ENCODE measurements at places on chromosomes 7 and 10.
A peak's percentile ranks its signal among the peaks of the same experiment; 100 is the strongest.

DNA sequence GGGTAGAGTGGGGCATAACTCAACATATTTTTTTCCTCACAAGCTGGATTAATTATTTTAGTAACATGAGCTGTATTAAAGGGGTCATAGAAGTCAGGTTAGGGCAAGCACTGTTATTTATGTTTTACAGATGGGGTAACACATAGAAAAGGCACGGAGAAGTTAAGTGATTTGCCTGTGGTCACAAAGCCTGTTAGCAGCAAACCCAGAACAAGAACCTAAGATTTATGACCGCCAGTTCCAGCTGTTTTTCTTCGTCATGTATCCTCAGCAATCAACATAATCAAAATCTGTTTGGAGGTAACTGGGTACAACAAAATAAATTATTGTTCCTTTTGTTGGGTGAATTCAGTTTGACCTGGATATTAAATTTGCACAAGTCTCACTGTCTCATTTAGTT lies 57.2 kb upstream of the BET1 start:
- no peak for DNase-seq

GRCh38 chr7:64630496-64630895 lies 35.4 kb upstream of the ZNF107 start:
- DNase-seq, result no peak

DNA sequence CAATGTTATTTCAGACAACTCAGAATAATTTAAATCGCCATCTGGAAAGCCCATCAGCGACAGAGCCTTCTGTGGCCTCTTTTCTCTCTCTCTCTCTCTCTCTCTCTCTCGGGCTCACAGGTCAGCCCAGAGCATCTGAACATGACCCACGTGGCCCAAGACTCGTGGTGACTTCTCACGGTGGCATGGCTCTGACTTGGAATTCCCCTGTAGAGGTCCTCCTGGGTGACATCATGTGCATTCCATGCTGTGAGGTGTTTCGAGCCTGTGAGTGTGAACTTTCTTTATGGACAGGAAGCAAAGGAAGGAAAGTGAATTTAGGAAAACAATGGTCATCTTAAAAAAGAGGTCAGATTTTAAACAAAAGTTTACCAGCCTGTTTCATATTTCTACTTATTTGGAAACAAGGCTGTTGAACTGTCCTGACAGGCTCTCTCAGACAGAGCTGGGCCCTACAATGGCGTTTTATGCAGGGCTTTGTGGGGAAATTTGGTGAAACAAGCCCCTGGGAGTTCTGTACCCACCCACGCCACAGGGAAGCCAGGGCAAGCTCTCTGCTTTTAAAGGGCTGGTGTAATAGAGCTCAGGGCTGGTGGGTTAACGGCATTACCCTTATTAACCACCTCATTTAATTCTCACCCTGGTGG lies 359.7 kb upstream of the ZNF32 start:
- no peak for DNase-seq

GRCh38 chr10:7485799-7486198 lies 75.0 kb upstream of the SFMBT2 start:
- no peak for DNase-seq

GRCh38 chr10:48369501-48369900 lies 63.0 kb downstream of the MAPK8 start:
- no peak for DNase-seq

GRCh38 chr7:100584683-100585510 lies 1.0 kb downstream of the LRCH4 start:
- no peak for DNase-seq

DNA sequence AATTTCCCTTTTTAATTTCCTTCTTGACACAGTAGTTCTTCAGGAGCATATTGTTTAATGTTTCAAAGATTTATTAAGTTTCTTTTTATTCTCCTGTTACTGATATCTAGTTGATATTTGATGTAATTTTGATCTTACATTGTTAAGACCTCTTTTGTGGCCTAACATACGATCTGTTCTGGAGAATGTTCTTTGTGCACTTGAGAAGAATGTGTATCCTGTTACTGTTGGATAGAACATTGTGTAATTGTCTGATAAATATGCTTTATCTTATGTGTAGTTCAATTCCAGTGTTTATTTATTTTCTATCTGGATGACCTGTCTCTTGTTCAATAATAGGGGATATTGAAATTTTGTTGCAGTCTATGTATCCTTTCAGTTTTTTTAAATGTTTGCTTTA lies 106.7 kb downstream of the ITGB1 start:
- no peak for DNase-seq

DNA sequence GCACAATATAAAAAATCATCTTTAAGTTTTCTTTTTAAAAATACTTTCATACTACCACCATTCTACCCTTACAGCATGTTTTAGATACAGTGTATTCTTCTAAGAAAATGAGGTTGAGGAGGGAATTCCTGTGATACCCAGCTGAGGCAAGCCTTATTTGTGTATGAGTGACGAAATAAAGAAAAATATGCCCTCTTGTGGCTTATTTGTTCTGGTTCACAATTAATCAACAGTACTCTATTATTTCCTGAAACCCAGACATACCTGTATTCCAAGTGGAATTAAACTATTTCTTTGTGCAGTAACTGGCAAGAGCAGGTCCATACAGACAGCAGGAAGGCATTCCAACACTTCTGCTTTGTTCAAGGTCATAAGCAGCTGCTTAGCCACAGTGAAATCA lies 4.5 kb upstream of the SEMA3D start:
- DNase-seq, result no peak

- DNase-seq, result no peak
Observed at GRCh38 chr7:15407910-15408309, 153.9 kb downstream of the AGMO start.

DNA sequence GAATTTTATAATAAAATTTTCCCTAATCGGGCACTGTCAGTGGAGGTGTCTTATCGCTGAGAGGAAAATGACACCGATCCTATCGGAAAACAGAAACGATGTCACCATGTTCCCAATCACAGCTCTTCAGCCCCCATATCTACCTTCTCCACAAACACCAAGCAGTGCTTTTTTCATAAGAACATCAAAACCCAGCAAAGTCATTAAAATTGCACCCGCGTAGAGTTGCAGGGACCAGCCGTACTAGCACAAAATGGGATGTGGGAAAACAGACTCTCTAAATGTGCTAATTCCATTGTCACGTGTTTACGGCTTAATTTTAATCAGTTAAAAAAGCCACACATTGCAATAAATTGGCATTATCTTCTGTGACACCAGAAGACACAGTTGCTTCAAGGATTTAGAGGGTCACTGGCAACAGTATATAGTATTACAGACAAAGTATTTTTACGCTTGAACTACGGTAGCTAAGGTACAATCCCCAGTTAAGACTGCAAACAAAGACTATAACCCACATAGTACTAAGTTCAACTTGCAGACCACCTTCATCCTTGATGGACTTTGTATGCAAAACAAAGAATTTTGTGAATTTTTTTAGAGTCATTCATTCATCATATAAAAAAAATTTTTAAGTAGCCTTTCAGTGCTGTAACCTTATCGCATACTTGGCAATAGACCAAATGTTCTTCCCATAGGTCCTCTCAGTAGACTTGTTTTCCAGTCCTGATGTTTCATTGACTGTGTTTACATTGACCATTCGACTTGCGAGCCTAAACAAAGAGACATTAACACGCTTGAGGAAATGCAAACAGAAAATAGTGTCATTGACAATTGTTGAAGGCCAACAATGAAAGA lies 116.0 kb downstream of the VTI1A start:
- no peak for DNase-seq

DNA sequence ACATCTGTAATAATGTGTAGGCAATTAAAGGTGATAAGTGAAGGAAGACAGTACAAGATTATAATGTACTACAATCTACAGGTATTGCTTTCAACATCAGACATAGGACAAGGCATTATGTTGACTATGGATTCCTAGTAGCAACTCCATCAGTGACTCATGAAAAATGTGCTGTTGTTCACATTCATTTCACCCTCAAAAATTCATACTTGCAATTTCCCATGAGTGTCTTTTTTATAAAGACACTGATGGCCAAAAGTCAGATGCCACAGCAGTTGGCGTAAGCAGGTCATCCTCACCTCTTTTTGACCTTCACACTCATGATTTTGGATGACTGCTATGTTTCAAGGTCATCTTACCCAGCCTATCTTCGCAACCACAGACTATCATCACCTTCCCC lies 100.0 kb upstream of the AMPH start:
- DNase-seq, result no peak

- no peak for DNase-seq
Observed at GRCh38 chr7:93147363-93147762, 822 bp downstream of the SAMD9L start.

GRCh38 chr7:85823396-85824080 lies 636.7 kb upstream of the SEMA3D start:
- no peak for DNase-seq

GRCh38 chr7:139645572-139646523 lies 122.4 kb downstream of the CLEC2L start:
- peak; percentile 10 for DNase-seq

DNA sequence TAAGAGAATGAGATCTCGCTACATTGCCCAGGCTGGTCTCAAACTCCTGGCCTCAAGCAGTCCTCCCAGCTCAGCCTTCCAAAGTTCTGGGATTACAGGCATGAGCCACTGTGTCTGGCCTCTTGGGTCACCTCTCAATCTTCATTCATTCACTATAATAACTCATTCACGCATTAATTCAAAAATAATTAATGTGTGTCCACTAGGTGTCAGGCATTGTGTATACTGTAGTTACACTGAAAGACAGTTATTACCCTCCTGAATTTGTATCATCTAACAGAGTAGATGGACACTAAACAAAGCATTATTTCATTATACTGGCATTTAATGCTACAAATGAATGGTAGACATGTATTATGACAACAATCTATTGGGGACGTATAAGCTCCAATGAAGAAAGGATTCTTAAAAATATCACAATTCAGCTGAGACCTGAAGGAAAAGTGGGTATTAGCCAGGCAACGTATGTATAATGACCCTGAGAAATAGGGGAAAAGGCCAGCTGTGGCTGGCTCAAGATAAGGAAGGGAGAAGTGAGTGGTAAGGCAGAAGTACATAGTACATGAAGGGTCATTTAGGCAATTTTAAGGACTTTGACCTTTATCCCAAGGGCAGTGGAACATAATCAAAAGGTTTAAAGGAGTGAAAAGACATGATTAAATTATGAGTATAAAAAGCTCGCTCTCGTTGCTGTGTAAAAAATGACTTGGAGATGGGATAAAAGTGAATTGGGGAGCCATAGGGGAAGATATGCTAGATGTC lies 150.7 kb downstream of the BTAF1 start:
- no peak for DNase-seq

DNA sequence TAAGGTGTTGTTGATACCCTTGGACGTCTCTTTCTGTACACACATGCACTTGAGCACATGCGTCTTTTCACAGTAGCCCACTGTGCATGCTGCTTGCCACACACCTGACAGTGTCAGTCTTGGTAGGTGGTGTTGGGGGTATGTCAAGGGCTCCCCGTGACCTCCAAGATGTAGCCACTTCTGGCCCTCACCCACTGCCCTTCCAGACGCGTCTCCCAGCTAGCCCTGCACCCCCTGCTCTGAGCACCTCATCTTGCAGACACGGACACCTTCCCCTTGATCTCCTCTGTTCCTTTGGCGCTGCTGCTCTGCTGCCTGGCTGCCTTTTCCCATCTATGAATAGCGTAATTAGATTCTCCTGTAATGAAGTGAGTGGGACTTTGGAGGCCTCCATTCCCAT lies 75.2 kb upstream of the TNS3 start:
- DNase-seq, result no peak

GRCh38 chr10:117603726-117604125 lies 61.2 kb downstream of the EMX2 start:
- no peak for DNase-seq

- DNase-seq, result no peak
Observed at GRCh38 chr10:124886195-124886594, 55.7 kb upstream of the ZRANB1 start.

GRCh38 chr10:12542133-12542670 lies 192.9 kb downstream of the CAMK1D start:
- DNase-seq, result no peak

- DNase-seq, result no peak
Observed at GRCh38 chr7:142391191-142391992, 133.5 kb upstream of the PRSS58 start.

GRCh38 chr7:95470452-95470851 lies 15.3 kb upstream of the ASB4 start:
- DNase-seq, result peak; percentile 51

GRCh38 chr10:119455609-119456434 lies 86.7 kb downstream of the RGS10 start:
- no peak for DNase-seq

DNA sequence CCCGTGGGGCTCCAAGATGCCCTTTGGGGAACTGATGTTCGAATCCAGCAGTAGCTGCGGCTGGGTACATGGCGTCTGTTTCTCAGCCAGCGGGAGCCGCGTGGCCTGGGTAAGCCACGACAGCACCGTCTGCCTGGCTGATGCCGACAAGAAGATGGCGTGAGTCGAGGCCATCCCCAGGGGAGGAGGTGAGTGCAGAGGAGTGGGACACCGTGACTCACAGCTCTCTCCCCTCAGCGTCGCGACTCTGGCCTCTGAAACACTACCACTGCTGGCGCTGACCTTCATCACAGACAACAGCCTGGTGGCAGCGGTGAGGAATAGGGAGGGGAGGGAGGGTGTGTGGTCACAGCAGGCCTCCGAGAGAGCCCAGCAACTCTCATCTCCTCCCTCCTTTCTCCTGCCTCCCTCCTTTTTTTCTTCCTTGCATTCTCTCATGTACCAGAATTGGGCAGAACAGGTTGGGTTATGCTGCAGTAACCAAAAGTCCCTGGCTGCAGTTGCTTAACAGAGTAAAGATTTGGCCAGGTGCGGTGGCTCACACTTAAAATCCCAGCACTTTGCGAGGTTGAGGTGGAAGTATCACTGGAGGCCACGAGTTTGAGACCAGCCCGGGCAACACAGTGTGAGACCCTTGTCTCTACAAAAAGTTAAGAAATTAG lies 16.5 kb downstream of the ARPC1B start:
- DNase-seq, result no peak

DNA sequence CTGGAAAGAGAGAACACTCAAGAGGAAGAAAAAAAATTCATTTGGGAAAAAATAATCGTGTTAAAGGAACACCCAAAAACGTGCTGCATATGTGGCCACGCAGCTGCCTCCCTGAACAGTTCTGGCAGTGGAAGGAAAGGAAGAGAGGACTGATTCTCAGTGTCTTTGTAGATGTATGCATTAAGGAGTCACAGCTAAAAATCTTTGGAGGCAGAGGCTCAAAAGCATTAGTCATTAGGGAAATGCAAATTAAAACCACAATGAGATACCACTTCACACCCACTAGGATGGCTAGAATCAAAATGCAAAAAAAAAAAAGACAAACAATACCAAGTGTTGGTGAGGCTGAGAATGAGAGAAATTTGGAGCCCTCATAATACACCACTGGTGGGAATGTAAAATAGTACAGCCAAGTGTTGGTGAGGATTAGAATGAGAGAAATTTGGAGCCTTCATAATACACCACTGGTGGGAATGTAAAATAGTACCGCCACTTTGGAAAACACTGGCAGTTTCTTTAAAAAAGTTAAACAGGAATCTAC lies 134.7 kb downstream of the SLIT1 start:
- no peak for DNase-seq

DNA sequence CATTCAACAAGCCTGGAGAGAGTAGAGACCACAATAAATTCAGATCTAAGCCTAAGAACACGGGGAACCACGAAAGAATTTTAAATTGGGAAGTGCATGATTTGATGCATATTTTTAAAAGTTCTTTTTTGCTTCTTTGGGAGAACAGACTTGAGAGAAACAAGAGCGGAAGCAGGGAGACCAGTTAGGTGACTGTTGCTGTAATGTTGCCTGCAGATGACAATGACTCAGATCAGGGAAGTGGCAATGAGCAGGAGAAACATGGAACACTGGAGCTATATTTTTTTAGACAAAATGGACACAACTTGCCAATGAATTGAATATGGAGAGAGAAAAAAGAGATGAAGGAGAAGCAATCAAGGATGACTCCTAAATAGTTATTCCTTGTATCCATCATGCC lies 125.1 kb downstream of the RAPGEF5 start:
- DNase-seq, result no peak

Data from NCI-H1436 treated with DMSO at 0.1 percent for 48 hours (cell line).